NCI-H82 (cell line): ENCODE measurements at places on chromosomes 7 and 10.
A peak's percentile ranks its signal among the peaks of the same experiment; 100 is the strongest.

GRCh38 chr7:134254311-134254710, 62.4 kb downstream of the SLC35B4 start:
- DNase-seq: peak; percentile 43

GRCh38 chr7:155518633-155519032, 27.7 kb downstream of the CNPY1 start:
- DNase-seq: no peak

DNA sequence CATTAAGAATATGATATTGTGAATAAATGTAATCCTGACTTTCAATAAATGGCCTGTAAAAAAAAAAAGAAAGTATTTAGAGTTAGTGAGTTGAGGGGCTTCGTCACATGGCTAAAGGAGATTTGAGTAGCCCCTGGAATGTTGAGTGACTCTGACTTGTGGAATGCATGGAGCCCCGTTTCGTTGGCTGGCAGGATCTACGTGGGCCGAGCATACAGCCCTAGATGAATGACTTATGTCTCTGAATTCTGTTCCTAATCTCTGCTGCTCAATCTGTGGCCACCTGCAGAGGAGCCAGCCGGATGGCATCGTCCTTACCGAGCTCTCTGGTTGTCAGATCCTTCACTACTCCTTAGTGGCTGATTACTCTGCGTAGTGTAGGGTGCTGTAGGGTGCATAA, 155.7 kb downstream of the MGMT start:
- DNase-seq: no peak

- peak; percentile 83 for DNase-seq
Observed at GRCh38 chr7:75639071-75639885, 99.5 kb downstream of the HIP1 start.

DNA sequence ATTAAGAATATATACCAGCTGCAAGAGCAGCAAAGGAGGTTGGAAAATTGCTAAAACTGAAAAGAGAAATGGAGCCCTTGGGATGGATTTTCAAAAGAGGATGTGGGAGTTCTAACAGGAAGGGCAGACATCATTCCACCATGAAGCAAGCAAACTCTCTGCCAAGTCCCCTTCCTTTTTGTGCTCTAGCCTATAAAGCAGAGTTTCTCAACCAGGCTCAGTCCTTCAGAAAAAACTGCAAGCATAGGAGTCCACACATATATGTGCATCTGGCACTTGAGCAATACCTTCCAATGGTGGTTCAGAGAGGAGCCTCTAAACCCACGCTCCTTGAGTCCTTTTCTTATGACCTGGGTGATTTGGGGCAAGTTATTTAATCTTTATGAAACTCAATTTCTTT, 98.6 kb upstream of the MKX start:
- DNase-seq: no peak

GRCh38 chr7:879093-879492, 2.7 kb downstream of the GET4 start:
- DNase-seq: no peak

GRCh38 chr7:41817386-41817785, 114.5 kb upstream of the INHBA start:
- no peak for DNase-seq

DNA sequence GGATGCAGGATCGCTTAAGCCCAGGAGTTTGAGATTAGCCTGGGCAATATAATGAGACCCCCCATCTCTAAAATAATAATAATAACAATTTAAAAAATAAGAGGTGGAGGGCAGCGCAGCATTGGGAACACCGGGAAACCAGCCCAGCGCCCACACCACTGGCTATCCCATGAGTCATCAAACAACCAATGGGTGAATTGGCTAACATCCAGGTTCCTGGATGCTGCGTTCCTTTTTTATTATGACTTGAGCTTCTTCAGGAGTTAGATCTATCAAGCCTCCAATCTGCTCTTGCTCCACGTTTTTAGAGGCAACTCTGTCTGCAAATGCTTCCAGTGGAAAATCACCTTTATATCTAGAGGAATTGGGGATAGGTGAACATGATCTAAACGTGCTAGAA, 10.0 kb upstream of the LRRC4 start:
- DNase-seq: no peak
